Fibroblast of lung (primary cell): ENCODE measurements at places on chromosomes 3 and 15.

- no peaks in the 10 kb centered on the region for H3K36me3 ChIP-seq
- no peak overlapping the region for H3K27ac ChIP-seq
- no peaks in the 10 kb centered on the region for H3K4me1 ChIP-seq
- H3K4me3 ChIP-seq = no peak overlapping the region
Measured at GRCh38 chr15:58407236-58407775, 24.5 kb upstream of the LIPC start.

DNA sequence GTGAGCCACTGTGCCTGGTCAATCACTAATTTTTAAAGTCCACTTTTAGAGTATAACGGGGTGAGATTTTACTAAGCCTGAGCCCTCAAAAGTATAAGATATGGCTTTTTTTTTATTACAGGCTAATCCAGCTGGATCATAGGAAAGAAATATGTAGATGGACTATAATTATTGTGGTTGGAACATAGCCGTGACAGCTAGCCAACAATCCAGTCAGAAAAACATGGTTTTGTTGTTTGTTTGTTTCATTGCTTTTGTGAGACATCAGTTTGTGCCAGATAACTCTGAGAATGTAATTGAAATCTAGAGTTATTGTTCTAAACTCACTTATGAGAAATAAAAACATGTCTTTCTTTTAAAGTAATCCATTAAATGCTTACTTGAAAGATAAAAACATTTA lies 37.3 kb upstream of the ATOSA start:
- H3K4me1 ChIP-seq = no peaks in the 10 kb centered on the region
- H3K4me3 ChIP-seq = no peak overlapping the region
- H3K36me3 ChIP-seq = no peaks in the 10 kb centered on the region
- no peak for DNase-seq
- H3K27ac ChIP-seq = no peak overlapping the region

DNA sequence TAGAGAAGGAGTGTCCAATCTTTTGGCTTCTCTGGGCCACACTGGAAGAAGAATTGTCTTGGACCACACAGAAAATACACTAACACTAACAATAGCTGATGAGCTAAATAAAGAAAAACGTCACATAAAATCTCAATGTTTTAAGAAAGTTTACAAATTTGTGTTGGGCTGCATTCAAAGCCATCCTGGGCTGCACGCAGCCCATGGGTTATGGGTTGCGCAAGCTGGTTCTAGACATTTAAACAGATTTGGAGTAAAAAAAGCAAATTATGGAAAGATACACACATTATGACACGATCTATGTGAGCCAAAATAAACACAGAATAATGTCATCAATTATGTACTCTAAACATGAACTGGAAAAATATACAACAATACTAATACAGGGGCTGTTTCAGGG lies 703.3 kb upstream of the LMCD1 start:
- DNase-seq = peak; percentile 6
- H3K27ac ChIP-seq = no peak overlapping the region
- H3K27me3 ChIP-seq = no peaks in the 10 kb centered on the region
- no peak overlapping the region for H3K4me3 ChIP-seq

DNA sequence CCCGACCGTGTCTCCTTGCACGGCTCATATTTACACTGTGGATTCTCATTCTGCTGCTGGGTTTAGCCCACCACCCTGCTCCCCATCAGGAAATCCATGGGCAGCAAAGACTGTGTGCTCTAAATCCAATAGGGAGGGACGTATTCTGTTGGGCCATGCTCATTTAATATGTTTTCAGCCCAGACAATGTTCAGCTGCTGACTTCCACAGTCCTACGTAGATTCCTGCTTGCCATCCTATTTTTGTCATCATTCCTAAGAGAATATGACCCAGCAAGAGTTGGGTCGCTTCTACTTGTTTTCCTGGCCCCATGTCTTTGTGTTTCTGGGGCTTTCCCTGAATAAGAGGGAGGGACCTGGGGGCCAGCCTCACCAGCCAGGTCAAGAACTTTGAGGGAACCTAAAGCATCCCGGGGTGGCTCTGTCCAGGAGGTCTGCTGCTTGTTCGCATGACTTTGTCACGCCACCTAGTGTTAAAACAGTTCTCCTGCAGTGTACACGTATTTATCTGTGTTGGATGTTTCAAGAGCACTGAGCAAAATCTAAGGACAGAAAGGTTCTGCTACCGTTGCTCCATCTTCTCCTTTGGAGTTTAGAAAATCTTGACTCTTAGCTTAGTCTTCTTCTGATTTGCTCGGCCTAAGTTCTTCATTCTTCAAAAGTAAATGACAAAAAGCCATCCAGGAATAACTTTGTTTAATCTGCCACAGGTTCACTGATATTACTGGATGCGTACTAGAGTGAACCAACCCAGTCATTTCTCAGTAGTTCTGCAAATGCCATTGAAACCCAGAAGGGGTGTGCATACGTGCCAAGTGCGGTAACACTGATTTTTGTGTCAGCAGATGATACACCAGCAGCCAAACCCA lies 79.8 kb upstream of the NR2E3 start:
- no peaks in the 10 kb centered on the region for H3K27me3 ChIP-seq
- H3K4me3 ChIP-seq = no peak overlapping the region

GRCh38 chr15:60643555-60643954 lies 164.6 kb upstream of the ICE2 start:
- H3K4me3 ChIP-seq = no peak overlapping the region
